H9 (cell line): ENCODE measurements at places on chromosomes 5 and 9. TPM values are rescaled to one million over a fixed set of nuclear protein-coding genes. Genes with fewer than 3 reads are reported as not detected.

Gene ADAMTSL1
- 1.2 and 1.5 TPM in 2 replicates for total RNA-seq

DNA sequence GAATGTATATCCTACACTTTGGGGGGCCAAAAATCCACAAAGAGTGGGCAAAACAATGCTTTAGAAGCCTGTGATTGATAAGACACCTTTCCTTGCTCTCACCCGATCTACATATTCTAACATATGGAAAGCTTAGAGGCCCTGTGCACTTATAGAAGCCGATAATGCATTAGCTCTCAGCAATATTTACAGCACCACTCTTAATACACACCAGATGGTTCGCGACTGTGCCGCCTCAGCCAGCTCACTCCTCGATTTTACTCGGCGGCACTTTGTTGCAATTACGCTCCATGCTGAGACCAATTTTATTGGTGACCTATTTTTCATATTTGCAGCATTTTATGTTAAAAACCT lies 18.8 kb downstream of the NR2F1 start:
- no peak for DNase-seq

- DNase-seq: no peak
These were observed 1.3 kb downstream of the IL31RA start for GRCh38 chr5:55852503-55852902.

GRCh38 chr9:127574072-127574993 lies 37.7 kb upstream of the STXBP1 start:
- DNase-seq: no peak

Gene C1QTNF3
- 1.1 TPM in 2 replicates for total RNA-seq

- DNase-seq: peak; percentile 95
These were observed at the start of gene PCSK5 for GRCh38 chr9:75890472-75891276. Gene PCSK5 (plus strand): TSS chr9:75890673. CDS start chr9:75891182, 509 bp downstream.

DNA sequence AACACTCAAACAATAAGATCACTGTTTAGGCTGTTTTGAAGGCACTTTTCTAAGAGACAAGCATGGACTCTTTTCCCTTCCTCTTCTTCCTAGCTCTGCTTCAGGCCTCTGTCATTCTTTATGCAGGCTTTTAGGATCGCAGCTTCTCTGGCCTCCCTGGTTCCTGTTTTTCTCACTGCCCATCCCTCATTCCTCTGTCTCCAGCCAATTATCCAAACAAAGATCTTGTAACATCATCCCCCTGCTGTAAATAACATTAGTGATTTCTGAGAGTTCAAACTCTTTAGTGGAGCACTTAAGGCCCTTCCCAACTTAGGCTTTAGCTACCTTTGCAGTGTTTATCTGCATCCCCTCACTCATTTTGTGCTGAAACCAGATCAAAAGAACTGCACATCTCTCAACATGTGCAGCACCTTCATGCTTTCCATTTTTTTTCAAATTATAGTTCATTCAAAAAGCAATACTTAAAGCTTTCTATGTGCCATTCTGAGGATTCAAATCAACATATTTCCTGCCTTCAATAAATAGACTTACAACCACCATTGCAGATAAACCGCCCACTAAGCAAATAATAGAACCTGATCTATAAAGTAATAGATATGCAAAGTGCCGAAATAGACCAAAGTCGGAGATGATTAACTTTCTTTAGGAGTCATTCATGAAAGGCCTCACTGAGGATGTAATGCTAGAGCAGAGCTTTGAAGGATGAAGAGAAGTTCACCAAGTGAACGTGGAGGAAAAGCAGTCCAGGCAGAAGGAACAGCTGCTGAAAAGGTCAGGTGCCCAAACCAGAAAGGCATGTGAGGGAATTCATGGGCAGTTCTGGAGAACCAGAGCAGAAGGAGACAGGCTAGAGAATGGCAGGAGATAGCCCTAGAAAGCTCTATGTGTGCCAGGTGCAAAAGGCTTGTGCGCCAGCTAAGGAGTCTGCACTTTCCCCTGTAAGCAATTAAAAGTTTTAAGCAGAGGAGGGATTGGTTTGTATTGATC lies 95.8 kb upstream of the ZNF366 start:
- no peak for DNase-seq

Gene S1PR3
- 3.1 and 3.3 TPM in 2 replicates for total RNA-seq

GRCh38 chr5:134086943-134087305 lies 27.6 kb upstream of the TCF7 start:
- DNase-seq: peak; percentile 20

GRCh38 chr5:163512526-163512925 lies 7.1 kb downstream of the MAT2B start:
- no peak for DNase-seq

GRCh38 chr9:98640394-98640793 lies 68.3 kb downstream of the GABBR2 start:
- DNase-seq: no peak

- no peak for DNase-seq
These were observed 89.8 kb downstream of the LIFR start for GRCh38 chr5:38466424-38467189.

Gene OR1J2
- total RNA-seq: not detected in 2 replicates

- DNase-seq: peak; percentile 7
These were observed 11.2 kb upstream of the COL5A1 start for GRCh38 chr9:134630393-134630790.

Gene COL23A1
- 2.5 and 2.6 TPM in 2 replicates for total RNA-seq

Gene MARCOL
- total RNA-seq: not detected in 2 replicates

Gene LAMC3
- 21.7 and 21.9 TPM in 2 replicates for total RNA-seq

GRCh38 chr9:136044207-136044970 lies 50.7 kb downstream of the NACC2 start:
- DNase-seq: no peak

- DNase-seq: no peak
These were observed 51.6 kb downstream of the ENTREP1 start for GRCh38 chr9:69376651-69377050.

Gene SPINK6
- not detected in 2 replicates for total RNA-seq

DNA sequence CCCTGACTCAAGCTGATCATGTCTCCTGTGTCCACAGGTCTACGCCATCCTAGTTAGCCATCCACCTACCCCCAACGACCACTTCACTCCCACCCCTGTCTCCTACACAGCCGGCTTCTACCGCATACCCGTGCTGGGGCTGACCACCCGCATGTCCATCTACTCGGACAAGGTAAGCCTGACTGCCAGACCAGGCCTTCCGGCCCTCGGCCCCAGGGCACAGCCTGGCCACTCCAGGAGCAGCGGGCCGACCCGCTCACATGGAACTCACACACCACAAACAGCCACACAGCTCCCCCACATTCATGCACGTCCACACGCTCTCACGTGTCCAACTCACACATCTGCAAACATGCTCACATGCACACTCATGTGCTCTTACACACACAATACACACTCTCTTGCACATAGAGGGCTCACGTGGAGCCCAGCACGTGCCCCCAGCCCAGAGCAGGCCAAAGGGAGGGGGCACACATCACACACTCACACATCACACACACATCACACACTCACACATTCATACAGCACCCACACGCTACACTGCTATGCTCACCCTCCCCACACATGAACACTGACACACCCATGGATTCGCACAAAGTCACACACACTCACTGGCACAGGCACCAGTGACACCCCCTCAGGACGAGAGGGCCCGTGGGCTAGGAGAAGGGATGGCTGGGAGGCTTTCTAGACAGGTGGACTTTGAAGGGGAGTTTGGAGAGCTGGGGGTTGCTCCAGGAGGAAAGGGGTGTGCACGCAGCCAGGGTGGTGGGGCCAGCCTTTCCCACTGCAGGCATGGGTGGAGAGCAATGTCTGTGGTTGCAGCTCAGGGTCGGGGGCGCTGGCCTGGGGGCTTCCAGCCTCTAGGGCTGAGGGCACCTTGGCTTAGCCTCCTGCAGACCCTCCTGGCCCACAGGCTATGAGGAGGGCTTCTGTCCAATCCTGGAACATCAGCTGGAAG lies 3.3 kb downstream of the GRIN1 start:
- DNase-seq: no peak

- DNase-seq: no peak
These were observed 62.3 kb downstream of the NR6A1 start for GRCh38 chr9:124708633-124709291.
